ENCODE measurements at places on chromosomes 7 and 10.
A peak's percentile ranks its signal among the peaks of the same experiment; 100 is the strongest.

- no peak for DNase-seq
Measured at GRCh38 chr7:128215739-128216138, 25.3 kb upstream of the LEP start.

- DNase-seq, result no peak
Measured at GRCh38 chr7:88775838-88776237, 16.3 kb downstream of the ZNF804B start.

GRCh38 chr7:136142583-136142982 is 165.4 kb upstream of the MTPN start:
- DNase-seq, result no peak

GRCh38 chr10:116910910-116911309 is 61.6 kb downstream of the ENO4 start:
- no peak for DNase-seq

DNA sequence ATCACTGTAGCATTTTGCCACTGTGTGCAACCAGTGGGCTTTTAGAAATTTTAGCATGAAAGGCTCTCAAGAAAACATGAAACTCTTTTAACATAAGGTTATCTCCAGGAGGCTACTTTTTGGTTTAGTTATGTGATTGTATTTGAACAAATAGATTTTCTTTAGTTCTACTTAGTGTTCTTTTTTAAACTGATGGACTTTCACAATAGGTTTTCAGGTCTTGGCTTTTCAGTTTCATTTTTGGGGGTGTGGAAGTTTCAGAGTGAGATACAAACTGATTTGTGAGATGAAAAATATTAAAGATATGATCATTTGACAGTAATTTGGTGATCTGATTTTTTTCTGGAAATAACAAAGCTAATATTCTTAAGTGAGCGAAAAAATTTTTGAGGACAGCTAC is 344.1 kb downstream of the PHF14 start:
- DNase-seq, result no peak

GRCh38 chr10:131617113-131617858 is 283.5 kb upstream of the PPP2R2D start:
- DNase-seq, result no peak

- DNase-seq, result no peak
Measured at GRCh38 chr10:127756264-127756663, 19.3 kb downstream of the FOXI2 start.

DNA sequence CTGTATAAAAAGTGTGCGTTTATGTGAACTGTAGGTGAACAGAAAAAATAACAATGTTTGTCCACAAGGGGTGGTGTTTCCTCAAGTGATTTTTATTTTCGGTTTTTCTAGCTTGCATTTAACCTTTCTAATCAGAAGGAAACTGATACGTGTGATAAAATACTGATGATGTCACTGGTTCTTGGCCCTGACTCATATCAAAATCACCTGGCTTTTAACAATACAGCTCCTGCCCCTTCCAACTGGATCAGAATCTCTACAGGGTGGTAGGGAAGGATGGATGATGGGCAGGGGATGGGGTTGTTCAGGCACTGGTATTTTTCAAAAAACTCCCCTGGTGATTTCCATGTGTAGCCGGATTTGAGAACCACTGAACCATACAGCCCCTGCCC is 10.9 kb downstream of the NPFFR1 start:
- DNase-seq, result peak; percentile 64

DNA sequence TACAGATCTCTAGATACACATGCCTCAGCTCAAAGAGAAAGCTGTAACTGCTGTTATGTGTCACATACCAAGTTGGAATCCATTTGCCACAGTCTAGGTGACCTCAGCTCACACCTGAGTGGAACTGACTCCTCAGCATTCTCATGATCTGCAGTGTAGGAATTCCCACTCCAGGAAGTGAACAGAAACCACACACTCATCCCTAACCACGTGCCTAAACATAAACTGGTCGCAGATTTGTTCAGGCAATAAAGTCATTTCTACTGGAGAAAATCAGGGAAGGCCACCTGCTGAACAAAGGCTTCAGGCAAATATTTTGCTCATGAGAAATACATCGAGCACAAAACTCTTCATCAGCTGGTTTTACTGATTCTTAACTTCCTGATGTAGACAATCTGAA is 23.0 kb upstream of the ZMYND11 start:
- DNase-seq, result no peak

GRCh38 chr7:50474382-50475160 is 24.4 kb upstream of the FIGNL1 start:
- DNase-seq, result no peak

DNA sequence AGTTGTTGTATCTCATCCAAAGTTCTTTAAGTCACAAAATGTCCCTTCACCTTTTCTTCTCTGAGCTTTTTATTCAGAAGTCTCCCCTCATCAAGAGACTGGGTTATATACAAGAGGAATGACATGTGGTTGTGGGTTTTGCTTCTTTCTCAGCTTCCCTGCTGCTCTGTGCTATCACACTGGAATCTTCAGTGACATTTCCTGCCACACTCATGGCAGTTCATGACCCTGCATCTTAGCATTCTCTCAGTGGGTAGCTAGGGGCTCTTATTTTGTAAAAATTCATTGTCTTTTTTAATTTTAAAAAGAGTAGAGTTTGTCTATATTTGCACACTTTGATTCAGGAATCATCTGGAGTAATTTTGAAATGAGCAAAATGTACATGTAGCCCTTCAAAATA is 236.9 kb upstream of the TMEM229A start:
- no peak for DNase-seq

DNA sequence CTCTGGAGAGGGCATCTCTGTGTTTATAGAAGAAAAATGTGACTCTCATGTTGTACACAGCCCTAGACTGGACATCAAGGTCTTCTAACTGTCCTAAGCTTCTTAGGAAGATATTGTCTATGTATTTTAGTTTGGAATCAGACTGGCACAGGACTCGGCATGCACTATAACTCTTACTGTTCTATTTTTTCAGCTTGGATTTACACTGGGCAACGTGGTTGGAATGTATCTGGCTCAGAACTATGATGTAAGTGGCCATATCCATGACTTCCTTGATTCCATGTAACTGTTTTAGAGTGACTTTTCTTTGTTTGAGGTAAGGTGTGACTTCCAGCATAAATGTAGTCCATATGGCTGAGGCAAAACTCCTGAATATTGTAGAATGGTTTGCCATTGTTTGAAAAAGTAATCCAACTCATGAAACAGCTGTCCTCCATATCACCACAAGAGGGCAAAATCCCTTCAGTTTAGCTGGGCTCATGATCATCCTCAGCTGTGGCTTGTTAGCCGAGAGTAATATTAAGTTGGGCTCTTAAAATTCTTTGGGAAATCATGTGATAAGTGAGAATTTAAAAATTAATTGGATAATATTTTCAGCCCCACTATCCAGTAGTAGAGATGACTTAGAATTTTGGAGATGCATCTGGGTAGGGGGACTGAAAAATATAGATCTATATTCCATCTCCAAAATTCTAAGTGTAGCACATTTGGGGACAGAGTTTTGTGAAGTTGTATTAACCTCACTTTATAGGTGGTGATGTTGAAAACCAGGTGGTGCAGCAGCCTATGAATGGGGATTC is 10.4 kb downstream of the STMP1 start:
- peak; percentile 22 for DNase-seq

DNA sequence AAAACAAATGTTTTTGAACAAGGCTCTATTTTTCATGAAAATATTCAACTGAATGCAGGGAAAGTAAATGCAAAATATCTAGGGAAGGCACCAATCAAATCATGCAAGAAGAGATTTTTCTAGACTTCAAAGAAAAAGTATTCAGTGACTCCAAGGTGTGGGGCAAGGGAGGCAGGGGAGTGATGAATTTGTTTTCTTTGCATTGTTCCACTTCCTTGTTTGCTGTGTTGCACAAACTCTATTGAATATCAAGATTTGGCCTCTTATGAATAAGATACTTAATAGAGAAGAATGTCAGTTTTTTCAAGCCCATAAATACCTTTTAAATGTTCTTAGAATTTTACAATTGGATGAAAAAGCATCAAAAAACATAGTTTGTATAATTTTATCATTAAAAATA is 26.4 kb downstream of the STEAP1 start:
- no peak for DNase-seq

- no peak for DNase-seq
Measured at GRCh38 chr7:42167206-42167605, 69.8 kb downstream of the GLI3 start.

DNA sequence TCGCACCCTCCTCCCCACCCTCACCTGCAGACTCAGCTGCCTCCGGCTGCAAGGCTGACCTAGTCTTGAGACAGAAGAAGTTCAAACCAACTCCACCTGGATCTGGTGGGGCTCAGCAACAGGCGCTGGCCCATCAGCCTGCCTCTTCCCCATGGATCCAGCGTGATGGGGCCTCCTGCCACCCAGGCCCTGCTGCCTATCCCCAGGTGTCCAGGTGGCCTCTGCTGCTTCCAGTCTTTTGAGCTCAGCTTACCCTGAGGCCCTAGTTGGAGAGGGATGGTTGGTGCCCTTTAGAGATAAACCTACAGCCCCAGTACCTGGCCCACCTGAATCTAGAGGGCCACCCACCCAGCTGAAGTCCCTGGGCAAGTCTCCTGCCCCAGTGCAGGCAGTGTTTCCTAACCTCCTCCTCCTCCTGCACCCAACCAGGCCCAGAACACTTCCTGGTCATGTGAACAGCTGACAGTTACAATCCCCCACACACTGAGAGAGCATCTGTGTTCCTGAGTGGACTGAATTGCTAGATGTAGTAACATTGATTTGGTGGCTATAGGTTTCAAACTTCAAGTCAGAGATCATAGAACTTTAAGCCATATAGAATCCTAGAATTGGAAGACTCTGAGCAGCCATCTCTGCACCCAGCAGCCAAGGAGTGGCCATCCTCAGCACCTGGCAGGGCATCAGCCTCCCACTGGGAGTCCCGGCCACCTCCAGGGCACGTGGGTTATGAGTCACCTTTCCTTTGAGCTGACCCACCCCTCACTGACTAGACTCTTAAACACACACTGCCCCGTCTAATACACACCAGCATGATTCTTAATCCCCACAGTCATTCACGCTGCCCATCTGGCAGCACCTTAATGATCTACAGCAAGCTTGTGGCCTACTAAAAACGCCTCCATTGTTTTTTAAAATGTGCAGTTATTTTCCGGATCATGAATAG is 51.9 kb downstream of the ALOX5 start:
- DNase-seq, result no peak

Measured in CD4-positive, alpha-beta T cell treated with Interleukin-17A for 1 hour (primary cell).